ENCODE measurements at places on chromosomes 3 and 15. TPM values are rescaled to one million over a fixed set of nuclear protein-coding genes. Genes with fewer than 3 reads are reported as not detected.
A peak's percentile ranks its signal among the peaks of the same experiment; 100 is the strongest.

The HTR3E gene
- 7.1 TPM for total RNA-seq

The ITPKA gene
- 6.2 TPM for total RNA-seq

The PPP1R14D gene
- not detected for total RNA-seq

The CLRN1 gene
- not detected for total RNA-seq

The CLEC3B gene
- 0.75 TPM for total RNA-seq

The UCN2 gene
- total RNA-seq, result 0.31 TPM

The KCNAB1 gene
- 0.16 TPM for total RNA-seq

The PRSS50 gene
- total RNA-seq, result 0.68 TPM

DNA sequence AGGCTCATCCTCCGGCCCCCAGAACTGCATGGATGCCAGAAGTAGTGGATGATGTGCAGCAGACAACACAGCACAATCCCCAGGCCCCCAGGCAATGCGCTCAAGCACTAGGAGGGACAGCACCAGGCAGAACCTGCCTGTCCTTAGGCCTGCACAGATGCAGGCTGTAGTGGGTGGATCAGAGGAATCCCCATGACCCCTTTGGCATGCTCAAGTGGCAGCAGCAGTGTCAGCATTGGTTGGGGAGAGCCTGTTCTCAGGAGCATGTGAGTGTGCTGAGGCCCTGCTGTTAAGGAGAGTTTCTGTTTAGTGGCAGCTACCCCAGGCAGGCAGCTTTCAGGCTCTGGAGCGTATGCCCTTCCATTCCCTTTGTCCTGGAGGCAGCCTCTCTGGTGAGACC lies 25.1 kb upstream of the CD200R1L start:
- DNase-seq, result no peak

DNA sequence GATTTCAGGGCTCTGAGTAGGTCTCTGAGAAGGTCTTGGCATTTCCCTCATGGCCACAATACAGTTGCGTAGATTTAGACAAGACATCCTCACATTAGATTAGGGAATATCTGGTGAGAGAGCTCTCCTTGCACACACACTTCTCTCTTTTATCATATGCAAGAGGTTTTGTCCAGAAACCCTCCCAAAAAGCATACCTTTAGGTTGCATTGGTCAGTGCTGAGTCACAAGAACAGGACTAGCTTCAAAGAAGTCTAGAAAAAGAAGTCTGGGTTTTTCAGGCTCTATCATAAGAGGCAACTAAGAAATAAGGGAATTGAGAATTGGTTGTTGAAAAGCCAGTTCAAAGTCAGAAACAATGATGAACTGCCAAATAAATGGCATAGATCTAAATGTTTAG lies 40.1 kb upstream of the MITF start:
- no peak for DNase-seq

DNA sequence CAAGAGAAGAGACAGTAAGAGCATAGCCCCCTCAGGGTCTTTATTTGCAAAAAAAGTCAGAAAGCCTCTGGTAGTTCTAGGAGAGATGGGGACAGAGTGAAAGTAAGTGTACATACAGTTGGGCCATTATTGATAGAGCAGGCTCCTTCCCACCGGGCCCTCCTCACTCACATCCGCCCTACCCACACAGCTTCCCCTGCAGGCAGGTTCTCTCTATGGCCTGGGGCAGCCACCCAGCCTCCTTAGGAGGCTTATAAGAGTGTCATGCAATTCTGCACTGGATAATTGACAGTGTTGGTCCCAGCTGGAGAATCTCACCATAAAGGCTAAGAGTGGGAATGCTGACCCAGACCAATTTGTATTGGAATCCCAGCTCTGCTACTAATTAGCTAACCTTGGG lies 49.5 kb downstream of the SLC30A4 start:
- no peak for DNase-seq

DNA sequence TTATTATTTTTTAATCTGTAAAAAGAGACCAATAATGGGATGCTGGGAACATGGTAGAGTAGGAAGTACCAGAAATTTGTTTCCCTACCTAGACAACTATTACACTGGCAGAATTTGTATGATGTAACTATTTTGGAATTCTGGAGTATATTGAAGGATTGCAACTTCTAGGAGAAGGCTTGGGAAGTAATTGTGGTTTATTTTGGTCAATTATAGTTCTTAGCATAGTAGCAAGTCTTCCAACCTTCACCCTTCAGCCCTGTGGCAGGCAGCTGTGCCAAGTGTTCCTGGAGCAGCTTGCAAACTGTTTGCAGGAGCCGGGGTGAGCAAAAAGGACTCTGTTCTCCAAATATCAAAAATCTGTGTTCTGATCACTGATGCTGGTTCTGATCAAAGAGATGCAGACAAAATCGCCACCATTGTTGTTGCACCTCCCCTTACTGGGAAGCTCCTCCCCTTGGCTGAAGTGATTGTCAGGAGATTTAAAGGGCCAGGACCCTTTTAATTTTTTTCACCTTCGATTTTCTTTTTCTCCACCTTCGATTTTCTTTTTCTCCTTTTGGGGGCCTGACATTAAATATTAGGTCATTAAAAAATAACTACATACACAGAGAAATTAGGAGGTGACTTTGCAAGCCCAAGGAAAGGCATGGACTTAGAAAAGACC lies 363.3 kb downstream of the SLC9A9 start:
- DNase-seq, result peak; percentile 12

- DNase-seq, result no peak
Observed at GRCh38 chr3:126424751-126425150, 30.0 kb downstream of the CFAP100 start.

DNA sequence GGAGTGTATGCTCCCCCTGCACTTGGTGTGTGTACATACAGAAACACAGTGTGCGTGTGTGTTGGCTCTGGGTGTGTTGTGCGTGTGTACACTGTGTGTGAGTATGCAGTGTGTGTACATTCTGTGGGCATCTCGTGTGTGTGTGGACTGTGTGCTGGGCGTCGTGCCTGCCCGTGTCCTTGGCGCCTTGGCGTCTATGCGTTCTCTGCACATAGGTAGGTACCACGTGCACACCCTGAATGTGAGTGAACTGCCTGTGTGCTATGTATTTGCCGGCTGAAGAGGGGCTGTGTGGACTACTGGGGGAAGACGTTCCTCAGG lies 481 bp upstream of the ECE2 start:
- no peak for DNase-seq

- no peak for DNase-seq
Observed at GRCh38 chr3:24037971-24038370, 92.9 kb downstream of the NR1D2 start.

DNA sequence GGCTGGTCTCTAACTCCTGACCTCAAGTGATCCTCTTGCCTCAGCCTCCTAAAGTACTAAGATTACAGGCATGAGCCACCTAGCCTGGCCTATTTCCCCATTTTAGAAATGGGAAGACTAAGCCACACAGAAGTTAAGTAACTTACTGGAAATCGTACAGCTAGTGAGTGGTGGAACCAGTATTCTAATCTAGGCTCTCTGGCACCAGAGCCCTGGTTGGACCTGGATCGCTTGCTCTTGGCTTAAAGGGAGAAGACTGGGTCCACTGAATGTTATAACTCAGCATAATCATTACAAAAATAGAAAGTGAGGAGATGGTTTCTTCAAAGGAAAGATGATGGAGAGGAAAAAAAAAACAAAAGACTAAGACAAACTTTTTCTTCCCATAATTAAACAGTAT lies 37.4 kb upstream of the CNTN3 start:
- no peak for DNase-seq

DNA sequence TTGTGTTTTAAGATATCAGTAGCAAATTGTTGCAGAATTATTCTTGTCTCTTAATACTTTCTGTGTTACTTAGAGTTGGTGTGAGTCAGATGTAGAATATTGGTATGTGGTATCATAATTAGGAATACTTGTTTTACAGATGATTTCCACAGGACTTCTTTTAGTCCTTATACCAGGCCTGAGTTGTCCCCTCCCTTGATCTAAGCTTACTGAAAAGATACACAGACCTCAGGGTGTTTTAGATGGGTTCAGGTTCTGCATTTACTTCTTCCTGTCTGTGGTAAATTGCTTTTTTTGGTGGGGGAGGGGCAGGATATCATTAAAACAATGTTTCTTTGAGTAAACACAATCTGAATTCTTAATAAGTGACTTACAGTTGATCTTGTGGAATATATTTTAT lies 14.2 kb downstream of the DZIP3 start:
- DNase-seq, result peak; percentile 4

DNA sequence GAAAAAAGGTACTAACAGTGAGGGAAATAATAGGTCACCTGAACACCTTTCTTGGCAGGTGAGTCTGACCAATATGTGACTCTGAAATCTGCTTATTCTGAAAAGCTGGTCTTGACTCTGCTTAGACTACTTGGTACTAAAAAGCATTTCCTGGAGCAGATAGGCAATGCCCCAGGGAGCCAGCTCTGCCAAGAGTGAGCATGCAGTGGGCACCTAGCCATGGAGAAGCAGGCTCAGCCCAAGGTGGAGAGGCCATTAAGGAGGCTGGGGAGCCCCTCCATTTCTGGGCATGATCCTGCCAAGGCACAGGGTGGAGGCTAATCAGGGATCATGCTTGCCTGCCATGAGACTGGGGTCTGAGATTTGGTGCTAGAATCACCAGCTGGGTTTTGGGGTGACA lies 1.6 kb upstream of the LTF start:
- DNase-seq, result no peak

DNA sequence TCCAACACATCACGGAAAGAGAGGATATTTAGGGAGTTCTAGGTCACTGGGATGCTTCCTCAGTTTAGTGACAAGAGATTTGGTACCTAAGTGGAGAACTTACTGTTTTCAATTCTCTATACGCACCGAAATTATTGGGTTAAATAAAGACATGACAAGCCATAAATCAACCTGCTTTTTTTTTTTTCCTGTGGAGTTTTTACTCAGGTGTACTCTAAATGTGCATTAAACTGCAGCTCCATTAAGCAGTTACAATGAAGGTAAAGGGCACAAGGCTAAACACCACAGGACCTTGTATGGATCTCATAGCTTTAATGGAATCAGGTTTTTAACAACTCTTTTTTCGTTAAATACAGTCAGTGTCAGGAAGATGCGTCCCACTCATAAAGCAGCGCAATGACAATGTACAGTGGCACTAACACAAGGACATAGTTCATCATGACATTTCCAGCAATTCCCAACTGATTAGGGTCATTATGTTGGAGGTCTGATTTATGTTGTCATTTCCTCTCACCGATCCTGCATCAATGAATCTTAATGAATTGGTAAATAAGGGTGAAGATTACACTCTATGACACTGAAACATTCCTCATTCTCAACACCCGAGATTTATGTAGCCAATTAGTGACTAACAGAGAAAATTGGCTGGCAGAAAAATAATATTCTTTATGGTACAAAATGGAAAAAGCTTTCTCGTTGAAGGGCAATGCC lies 355.2 kb downstream of the FOXP1 start:
- no peak for DNase-seq

- peak; percentile 86 for DNase-seq
Observed at GRCh38 chr15:64070965-64071851, 22.4 kb downstream of the CIAO2A start.

GRCh38 chr3:105801397-105801796 lies 67.4 kb downstream of the CBLB start:
- no peak for DNase-seq

- no peak for DNase-seq
Observed at GRCh38 chr3:120025520-120025919, 68.7 kb downstream of the GSK3B start.

DNA sequence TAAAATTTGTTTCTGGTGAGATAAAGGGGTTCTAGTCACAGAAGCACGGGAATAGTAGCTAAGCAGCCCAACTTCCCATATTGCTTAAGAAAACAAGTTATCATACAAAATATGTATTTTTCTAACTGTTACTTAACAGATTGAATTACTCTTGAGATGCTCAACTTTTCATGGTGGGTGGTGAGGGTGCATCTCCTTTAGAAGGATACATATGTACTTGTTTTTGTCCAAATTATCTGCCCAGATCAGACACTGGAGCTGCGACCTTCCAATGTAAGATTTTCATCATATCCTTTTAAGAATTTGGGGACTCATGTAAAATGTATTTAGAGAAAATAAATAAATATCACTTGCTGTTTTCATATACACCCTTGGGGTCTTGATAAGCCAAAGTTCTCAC lies 252.2 kb upstream of the SOX2 start:
- no peak for DNase-seq

DNA sequence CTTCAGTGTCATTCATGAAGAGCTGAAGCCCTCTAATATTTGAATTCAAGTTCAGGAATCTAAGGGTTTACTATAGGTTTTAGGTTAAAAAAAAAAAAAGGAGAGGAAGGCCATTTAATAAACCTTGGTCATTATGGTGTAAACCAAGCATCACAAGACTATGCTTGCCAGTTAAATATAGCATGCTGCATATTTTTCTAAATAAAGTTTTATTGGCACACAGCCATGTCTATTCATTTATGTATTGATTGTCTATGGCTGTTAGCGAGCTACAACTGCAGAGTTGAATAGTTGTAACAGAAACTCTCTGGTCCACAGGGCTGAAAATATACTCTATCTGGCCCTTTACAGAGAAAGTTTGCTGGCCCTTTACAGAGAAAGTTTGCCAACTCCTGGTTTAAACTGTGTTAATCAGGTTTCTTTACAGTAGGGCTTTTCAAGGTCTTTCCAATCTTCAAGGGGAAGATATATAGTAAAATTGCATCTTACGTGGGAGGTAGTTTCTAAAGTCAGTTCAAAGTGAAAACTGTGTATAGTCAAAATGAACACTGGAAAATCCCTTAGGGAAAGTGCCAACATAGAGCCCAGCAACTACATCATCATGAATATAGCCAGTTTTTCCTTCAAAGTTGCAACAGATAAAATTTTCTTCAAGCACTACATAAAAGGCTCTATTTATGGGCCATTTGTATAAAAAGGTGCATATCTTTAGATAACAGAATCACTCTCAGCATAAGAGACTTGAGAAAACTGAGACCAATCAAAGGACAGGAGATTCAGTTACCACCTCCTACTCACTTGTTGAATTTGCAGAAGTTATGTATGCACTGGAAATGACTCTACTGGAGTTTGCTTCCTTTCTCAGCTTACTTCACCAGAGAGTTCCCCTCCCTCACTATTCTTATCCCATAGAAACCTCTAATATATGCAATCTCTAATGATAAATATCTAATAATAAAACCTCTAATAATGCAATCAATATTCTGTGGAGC lies 49.7 kb upstream of the FRMD4B start:
- DNase-seq, result no peak

DNA sequence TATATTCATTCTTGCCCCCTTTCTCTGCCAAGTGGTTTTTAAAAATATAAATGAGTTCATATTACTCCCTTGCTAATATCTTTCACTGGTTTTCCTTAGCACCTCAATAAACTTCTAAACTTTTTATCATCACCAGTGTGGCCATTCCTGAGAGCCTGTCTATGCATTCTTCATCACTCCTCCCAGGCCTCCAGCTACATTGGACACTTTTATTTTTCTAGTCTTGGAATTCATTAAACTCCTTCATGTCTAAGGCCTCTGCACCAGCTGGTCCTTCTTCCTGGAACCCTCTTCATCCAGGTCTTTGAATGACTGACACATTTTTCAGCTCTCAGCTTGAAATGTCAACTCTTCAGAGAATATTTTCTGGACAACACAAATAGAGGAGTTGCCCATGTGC lies 120.4 kb upstream of the P2RY1 start:
- DNase-seq, result no peak
